Fibroblast of skin of left quadriceps (primary cell): ENCODE measurements at places on chromosomes 6 and 20.

DNA sequence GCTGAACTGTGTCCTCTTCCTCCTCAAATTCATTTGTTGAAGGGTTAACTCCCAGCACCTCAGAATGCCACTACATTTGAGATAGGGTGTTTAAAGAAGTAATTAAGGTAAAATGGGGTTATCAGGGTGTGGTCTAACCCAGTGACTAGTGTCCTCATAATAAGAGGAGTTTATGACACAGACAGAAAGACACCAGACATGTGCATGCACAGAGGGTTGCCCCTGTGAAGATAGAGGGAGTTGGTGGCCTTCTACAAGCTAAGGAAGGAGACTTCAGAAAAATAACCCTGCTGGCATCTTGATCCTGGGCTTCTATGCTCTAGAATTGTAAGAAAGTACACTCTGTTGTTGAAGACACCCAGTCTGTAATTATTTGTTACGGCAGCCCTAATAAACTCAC is 24.9 kb upstream of the EDN1 start:
- DNase-seq, result no peak

DNA sequence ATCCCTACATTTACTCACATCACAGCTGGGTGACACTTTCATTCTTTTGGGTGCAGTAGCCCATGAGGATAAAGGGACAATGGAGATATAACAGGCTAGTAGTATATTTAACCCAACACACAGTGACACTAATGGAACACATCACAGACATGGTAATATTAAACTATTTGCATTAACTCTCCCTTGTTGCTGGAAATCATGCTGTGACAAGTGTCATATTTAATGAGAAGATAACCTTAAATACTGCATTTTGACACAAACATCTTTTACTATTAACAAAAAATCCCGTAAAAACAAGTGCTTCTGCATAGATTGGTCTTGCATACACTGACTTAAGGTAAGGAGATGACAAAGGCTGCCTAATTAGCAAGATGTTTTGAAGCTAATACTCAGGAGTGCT is 45.5 kb downstream of the CNR1 start:
- DNase-seq, result no peak

DNA sequence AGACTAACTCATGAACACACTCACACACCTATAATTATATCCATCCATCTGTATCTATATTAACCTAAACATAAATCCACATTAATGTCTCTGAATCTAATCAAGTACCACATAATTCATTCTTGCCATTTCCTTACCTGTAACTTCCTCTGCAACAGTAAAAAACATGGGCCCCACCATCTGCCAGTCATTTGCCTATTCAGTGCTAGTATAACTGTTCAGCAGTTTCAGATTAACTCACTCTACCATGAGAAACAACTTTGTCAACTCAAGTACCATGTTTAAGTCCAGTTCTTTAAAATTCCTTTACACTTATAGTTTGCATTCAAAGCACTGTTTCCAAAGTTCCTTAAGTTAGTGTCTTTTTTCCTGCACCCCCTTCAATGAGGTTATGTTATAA is 68.8 kb downstream of the LAMP5 start:
- DNase-seq, result no peak

- no peak for DNase-seq
These were observed 107.3 kb downstream of the IRF4 start for GRCh38 chr6:498795-499231.

- DNase-seq, result no peak
These were observed 11.4 kb downstream of the SYTL3 start for GRCh38 chr6:158661156-158661685.

DNA sequence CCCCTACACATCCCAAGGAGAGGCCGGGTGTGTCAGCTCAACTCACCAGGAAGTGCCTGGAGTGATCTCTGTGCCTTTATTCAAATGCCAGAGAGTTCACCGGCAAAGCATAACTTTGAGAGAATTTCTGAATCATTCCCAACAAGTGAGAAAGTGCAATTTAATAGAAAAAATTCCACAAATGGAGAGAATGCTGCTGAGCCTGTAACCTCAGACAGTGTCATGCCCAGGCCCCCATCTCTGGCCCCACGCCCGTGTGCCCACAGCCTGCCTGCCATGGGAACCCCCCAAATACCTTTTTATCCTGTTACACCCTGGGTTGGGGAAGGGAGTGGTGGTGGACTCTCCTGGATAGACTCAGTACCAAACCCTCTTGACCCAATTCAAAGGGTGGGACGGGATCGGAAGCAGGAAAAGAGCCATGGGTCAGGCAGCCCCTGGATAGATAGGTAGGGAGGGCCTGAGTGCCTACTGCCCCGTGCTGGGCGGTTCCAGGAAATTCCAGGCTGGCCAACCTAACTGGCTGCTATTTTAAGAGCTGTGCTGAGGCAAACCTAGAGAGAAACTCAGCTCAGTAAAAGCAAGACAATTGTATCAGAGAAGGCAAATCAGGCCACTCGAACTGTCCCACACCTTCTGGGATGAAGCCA is 179.0 kb upstream of the FOXA2 start:
- DNase-seq, result no peak

DNA sequence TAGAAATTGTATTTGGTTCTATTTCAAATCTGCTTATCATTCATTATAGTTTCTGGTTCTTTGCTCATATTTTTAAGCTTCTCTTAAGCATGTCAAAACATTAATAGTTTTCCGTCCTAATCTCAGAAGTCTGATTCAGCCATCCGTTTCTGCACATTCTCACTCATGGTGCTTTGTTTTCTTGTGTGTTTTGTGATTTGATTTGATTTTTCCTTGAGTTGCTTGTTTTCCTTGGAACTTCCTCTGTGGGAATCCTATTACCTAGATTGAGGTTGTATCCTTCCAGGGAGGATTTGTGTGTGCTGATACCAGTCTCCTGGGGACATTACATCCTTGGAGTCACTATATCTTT is 7.9 kb downstream of the SNX9 start:
- no peak for DNase-seq

GRCh38 chr20:764255-764654 is 4.0 kb downstream of the SLC52A3 start:
- no peak for DNase-seq

GRCh38 chr20:36070451-36070850 is 84.1 kb upstream of the EPB41L1 start:
- DNase-seq, result no peak

DNA sequence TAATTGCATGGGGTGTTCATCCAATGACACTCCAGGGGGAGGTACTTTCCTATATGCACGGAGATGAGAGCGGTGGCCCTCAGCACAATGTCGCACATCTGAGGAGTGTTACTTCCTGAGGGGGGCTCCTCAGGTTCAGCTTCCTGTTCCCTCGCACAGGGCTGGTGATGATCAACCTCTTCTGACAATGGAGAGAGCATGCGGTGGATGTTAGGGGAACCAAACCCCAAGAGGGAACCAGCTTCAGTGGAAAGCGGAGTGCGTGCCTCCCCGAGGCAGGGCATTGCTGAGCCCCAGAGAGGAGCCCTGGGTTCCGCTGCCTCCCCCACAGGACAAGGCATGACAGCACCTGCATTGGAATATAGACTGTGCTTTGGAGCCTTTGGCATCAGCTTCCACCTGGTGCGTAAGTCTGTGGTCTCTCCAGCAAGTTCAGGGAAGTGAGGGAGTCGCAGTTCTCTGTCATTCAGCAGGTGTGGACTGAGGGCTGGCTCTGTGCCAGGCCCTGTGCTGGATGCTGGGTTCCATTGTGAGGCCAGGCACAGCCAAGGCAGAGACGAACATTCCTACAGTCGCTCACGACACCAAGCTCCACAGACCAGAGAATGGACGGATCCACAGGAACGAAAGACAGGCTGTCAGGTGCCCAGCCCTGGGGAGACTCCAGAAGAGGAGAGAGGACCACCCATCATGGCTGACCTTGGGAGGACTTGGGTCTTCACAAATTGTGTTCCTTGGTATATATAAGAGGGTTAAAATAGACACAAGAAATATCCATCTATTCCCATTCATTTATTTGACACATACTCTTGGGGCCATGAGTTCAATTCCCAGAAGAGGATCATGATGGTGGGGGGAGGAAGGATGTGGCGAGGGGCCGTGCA is 3.9 kb upstream of the ZNF831 start:
- DNase-seq, result no peak

DNA sequence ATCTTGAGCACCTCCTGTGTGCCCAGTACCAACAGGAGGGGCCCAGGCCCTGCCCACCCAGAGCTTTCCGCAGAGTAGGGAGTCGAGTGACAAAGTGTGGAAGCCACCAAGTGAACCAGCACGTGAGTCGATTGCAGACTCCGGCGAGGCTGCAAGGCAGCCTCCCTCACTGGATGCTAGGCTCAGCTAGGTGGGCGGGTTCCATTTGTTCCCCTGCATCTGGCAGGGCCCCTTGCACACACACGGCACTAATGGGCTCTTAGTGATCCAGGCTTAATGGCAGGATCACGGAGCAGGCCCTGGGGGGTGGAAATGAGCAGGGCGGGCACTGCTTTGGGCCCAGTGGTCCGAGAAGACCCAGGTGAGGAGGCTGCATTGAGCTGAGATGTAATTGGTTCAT is 140.4 kb downstream of the PHACTR3 start:
- no peak for DNase-seq

DNA sequence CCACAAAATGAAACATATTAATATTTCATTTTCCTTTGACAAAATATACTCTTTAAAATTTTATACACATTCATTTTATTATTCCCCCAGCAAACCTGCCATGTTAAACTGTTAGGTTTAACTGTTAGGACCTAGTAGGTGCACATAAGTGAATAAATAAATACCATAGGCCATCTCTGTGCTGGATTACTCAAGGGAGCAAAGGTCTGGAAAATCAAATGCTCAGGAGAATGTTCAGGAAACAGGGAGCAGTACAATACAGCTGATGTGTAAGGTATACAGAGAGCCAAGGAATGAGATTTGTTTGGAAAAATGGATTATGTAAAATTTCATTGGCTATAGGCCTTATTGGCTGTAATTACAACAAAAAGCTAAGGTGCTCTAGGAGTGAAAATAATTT is 339.3 kb downstream of the BCKDHB start:
- no peak for DNase-seq

DNA sequence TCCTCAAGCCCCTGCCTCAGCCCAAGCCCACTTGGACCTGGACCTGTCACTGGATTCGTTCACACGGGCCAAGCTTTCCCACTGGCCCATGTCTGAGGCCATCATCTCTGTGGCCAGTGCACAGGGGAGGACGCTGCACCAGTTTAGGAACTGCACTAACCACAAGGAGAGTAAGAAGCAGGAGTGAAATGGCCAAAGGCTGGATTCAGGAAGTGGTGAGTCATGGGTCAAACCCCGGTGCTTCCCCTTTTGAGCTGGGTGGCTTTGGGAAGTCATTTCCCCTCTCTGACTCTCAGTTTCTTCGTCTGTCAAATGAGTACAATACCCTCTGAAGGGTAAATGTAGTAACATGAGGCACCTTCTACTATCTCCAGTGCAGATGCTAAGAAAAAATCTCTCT is 87.9 kb downstream of the CD40 start:
- no peak for DNase-seq

- DNase-seq, result peak; percentile 40
These were observed 4.9 kb downstream of the VSTM2L start for GRCh38 chr20:37907677-37908401.

- peak; percentile 36 for DNase-seq
These were observed 10.1 kb upstream of the NXT1 start for GRCh38 chr20:23340524-23340923.

DNA sequence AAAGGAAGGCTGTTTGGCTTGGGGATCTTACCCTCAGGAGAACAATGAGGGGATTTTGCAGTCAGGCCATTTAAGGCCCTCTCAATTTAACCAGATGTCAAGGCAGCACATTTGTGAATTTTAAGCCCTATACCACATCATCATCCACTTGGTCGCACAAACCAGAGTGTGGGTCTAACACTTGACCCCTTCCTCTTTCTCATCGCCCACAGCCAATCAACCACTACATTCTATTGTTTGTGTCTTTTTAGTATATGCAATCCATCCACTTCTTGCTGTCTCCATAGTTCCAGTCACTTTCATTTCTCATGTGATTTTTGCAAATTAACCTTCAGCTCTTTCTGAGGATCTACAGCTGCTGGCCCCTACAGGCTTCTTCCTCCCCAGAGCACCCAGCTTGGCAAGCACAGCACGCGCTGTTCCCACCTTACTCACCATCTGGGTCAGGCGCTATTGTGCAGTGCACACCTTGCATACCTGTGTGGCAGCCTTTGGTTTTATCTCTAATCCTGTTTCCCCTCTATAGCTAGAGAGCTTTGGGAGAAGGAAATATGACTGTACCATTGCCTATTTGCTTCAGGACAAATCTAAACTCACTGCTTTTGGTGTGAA is 32.3 kb upstream of the CD83 start:
- no peak for DNase-seq

- no peak for DNase-seq
These were observed 313.6 kb downstream of the ALDH8A1 start for GRCh38 chr6:134636186-134636799.

DNA sequence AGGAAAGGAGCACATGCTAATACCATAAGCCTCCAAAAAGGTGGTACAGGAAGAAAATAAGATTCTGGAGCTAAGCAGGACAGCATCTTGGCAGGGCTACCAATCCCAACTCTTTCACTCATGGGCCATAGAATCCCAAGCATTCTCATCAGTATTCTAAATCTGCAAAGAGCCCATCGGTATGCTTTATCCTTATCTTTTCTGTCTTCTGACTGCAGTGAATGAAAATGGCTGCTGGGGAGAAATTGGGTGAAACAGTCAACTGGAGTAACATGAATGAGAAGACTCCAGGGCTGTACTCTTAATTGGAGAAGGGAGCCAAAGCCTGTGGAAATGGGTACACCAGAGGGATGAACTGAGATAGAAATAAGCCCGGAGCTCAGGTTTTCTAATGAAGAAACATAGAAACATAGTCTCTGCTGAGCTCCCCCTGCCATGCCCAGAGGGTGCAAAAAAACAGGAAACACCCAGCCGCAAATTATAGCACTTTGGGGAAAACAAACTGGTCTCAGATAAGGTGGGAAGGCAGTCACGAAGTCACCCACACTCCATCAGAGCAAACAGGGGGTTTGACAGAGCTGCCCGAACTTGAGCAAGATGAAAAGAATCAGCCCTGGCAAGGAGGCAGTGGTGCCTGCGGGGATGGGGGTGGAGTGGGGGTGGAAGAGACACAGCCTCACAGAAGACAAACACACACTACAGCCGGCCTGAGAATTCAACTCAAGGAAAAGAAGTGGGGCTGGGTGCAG is 35.4 kb upstream of the E2F3 start:
- DNase-seq, result no peak

- DNase-seq, result no peak
These were observed 134.6 kb upstream of the BTN3A2 start for GRCh38 chr6:26230351-26230750.

GRCh38 chr20:45470937-45471336 is 1.4 kb downstream of the WFDC2 start:
- no peak for DNase-seq

- DNase-seq, result no peak
These were observed 196.8 kb downstream of the FARS2 start for GRCh38 chr6:5457983-5458683.

- DNase-seq, result no peak
These were observed 122.0 kb downstream of the HTR1B start for GRCh38 chr6:77341058-77341986.

DNA sequence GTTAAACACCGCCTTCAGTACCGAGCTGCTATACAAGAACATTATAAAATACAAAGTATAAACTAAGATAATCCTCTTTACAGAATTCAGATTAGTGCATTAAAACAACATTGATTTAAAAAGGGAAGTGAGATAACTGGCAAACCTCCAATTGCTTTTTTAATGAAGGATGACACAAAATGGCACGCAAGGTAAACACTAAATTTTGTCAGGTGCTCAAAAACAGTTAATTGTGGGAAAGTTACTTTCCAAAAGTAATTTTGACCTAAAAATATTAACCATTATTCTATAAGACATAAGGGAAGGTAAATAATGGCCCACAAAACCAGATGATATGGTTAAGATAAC is 53.3 kb downstream of the STX7 start:
- DNase-seq, result no peak

- DNase-seq, result no peak
These were observed 519.1 kb upstream of the EYS start for GRCh38 chr6:66226109-66226508.
